ENCODE measurements at places on chromosomes 4 and X. TPM values are rescaled to one million over a fixed set of nuclear protein-coding genes. Genes with fewer than 3 reads are reported as not detected.

DNA sequence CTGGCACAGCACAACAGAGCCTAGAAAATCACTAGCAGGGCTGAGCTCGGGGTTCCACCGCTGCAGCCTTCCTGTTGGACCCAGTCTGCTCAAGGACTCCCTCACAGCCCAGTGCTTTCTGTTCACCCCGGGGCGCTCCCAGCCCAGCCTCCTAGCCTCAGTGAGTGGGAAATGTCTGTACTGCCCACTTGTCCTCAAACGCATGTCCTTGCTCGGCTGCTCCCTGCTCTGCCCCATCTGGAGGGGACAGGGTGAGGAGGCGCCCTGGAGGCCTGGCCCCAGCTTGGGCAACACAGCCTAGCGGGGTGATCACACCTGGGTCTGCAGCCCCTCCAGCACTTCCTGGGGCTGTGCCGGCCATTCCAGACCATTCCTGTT, 11.9 kb upstream of the CCNQ start:
- no peak overlapping the region for H3K4me3 ChIP-seq
- no peak for DNase-seq
- H3K36me3 ChIP-seq, result no peaks in the 10 kb centered on the region

GRCh38 chr4:81606801-81607501, 135.2 kb upstream of the RASGEF1B start:
- H3K27ac ChIP-seq, result no peak overlapping the region
- no peak for DNase-seq
- H3K27me3 ChIP-seq, result no peaks in the 10 kb centered on the region
- H3K36me3 ChIP-seq, result no peaks in the 10 kb centered on the region
- H3K4me3 ChIP-seq, result no peak overlapping the region

GRCh38 chrX:16333453-16333852, 166.2 kb downstream of the MAGEB17 start:
- H3K4me3 ChIP-seq, result no peak overlapping the region
- no peaks in the 10 kb centered on the region for H3K4me1 ChIP-seq
- no peak for DNase-seq
- no peaks in the 10 kb centered on the region for H3K27me3 ChIP-seq
- H3K36me3 ChIP-seq, result no peaks in the 10 kb centered on the region
- no peak overlapping the region for H3K27ac ChIP-seq

- no peaks in the 10 kb centered on the region for H3K27me3 ChIP-seq
- H3K27ac ChIP-seq, result no peak overlapping the region
- no peaks in the 10 kb centered on the region for H3K36me3 ChIP-seq
- no peaks in the 10 kb centered on the region for H3K4me1 ChIP-seq
- no peak overlapping the region for H3K4me3 ChIP-seq
Measured at GRCh38 chrX:21509912-21510311, 135.7 kb downstream of the CNKSR2 start.

- H3K27ac ChIP-seq, result no peak overlapping the region
- H3K4me3 ChIP-seq, result no peak overlapping the region
- H3K4me1 ChIP-seq, result peaks cover 3% of the 10 kb centered on the region
- peaks cover 17% of the 10 kb centered on the region for H3K36me3 ChIP-seq
- no peak for DNase-seq
Measured at GRCh38 chr4:139540161-139540560, 15.9 kb downstream of the SETD7 start.

GRCh38 chr4:23558101-23558500, 331.7 kb downstream of the PPARGC1A start:
- H3K4me1 ChIP-seq, result no peaks in the 10 kb centered on the region
- no peaks in the 10 kb centered on the region for H3K27me3 ChIP-seq
- H3K36me3 ChIP-seq, result no peaks in the 10 kb centered on the region
- no peak overlapping the region for H3K27ac ChIP-seq
- no peak overlapping the region for H3K4me3 ChIP-seq

- H3K27me3 ChIP-seq, result no peaks in the 10 kb centered on the region
- DNase-seq, result no peak
- no peaks in the 10 kb centered on the region for H3K36me3 ChIP-seq
- H3K27ac ChIP-seq, result no peak overlapping the region
- H3K4me3 ChIP-seq, result no peak overlapping the region
- H3K4me1 ChIP-seq, result no peaks in the 10 kb centered on the region
Measured at GRCh38 chr4:58477950-58478349, 1367.8 kb upstream of the IGFBP7 start.

GRCh38 chrX:57915680-57916079, 5.4 kb upstream of the ZXDA start:
- H3K4me3 ChIP-seq, result no peak overlapping the region
- peaks cover 3% of the 10 kb centered on the region for H3K27me3 ChIP-seq
- no peak for DNase-seq
- 0 out of 2 replicates have a peak, but pooled peaks cover 2% of the 10 kb centered on the region for H3K4me1 ChIP-seq

DNA sequence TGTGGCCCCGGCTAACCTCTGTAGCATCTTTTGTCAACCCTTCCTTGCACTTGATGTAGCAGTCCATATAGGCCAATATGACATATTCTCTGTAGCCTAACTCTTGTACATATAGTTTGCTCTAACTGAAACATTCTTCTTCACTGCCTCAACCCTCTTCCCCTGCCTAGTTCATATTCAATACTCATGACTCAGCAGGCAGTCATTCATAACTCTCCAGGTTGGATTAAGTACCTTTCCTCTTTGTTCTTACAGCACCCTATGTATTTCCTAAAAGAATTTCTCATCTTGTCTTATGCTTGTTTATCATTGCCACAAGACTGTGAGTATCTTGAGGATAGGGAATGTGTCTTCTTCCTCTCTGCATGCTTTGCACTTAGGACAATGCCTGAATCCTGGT, 76.9 kb downstream of the TMLHE start:
- H3K36me3 ChIP-seq, result no peaks in the 10 kb centered on the region
- no peaks in the 10 kb centered on the region for H3K4me1 ChIP-seq

DNA sequence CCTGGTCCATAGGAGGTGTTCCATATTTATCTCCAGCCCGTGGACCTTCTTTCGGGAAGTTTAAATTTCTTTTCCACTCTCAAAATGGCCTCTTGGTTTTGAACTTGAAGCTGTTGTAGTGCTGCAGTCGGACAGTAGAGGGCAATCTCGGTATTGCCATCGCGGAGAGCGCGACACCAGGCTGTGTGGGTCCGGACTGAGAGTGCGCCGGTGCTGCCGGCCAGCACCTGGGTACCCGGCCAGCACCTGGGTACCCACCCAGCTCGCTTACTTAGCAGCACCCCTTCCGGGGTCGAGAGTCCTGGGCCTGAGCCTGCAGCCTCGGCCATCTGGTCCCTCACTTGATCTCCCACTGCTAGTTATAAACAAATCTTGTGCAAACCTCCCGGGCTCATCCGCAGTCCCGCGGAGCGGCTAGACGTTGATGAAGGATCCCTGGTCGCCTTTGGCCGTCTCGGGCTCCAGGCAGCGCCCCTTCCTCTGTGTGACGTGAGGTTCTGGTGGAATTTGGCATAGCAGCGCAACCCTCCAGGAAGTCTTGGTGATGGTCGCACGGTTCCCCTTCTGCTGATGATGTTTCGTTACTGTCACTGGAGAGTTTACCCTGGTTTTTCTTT, 18.0 kb downstream of the FAM9A start:
- H3K4me3 ChIP-seq, result no peak overlapping the region
- H3K36me3 ChIP-seq, result no peaks in the 10 kb centered on the region
- H3K27ac ChIP-seq, result no peak overlapping the region
- H3K27me3 ChIP-seq, result no peaks in the 10 kb centered on the region
- H3K4me1 ChIP-seq, result no peaks in the 10 kb centered on the region

GRCh38 chr4:59223292-59223941, 1976.7 kb upstream of the ADGRL3 start:
- no peak for DNase-seq
- H3K4me1 ChIP-seq, result no peaks in the 10 kb centered on the region
- H3K27me3 ChIP-seq, result no peaks in the 10 kb centered on the region
- no peaks in the 10 kb centered on the region for H3K36me3 ChIP-seq
- H3K4me3 ChIP-seq, result no peak overlapping the region
- H3K27ac ChIP-seq, result no peak overlapping the region

- H3K27ac ChIP-seq, result no peak overlapping the region
- no peak overlapping the region for H3K4me3 ChIP-seq
- no peaks in the 10 kb centered on the region for H3K4me1 ChIP-seq
- no peaks in the 10 kb centered on the region for H3K36me3 ChIP-seq
Measured at GRCh38 chr4:114998316-114998715, 115.1 kb downstream of the NDST4 start.

GRCh38 chr4:27316176-27316575, 455.5 kb downstream of the STIM2 start:
- no peaks in the 10 kb centered on the region for H3K36me3 ChIP-seq
- DNase-seq, result no peak
- H3K4me1 ChIP-seq, result no peaks in the 10 kb centered on the region
- no peaks in the 10 kb centered on the region for H3K27me3 ChIP-seq

DNA sequence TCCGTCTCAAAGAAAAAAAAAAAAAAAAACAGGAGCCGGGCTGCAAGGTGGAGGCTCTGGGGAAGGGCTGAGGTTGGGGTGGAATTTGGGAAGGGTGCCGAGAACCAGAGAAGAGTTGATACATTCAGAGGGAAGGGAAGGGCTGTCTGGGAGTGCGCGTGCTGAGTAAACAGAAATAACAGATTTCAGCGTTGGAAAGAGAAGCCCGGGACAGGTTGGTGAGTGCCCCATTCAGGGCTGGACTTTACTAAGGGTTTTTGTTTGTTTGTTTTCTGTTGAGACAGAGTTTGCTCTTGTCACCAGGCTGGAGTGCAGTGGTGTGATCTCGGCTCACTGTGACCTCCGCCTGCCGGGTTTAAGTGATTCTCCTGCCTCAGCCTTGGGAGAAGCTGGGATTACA, 1.7 kb upstream of the IL3RA start:
- H3K27me3 ChIP-seq, result no peaks in the 10 kb centered on the region
- H3K4me1 ChIP-seq, result no peaks in the 10 kb centered on the region
- no peak for DNase-seq
- H3K36me3 ChIP-seq, result no peaks in the 10 kb centered on the region

DNA sequence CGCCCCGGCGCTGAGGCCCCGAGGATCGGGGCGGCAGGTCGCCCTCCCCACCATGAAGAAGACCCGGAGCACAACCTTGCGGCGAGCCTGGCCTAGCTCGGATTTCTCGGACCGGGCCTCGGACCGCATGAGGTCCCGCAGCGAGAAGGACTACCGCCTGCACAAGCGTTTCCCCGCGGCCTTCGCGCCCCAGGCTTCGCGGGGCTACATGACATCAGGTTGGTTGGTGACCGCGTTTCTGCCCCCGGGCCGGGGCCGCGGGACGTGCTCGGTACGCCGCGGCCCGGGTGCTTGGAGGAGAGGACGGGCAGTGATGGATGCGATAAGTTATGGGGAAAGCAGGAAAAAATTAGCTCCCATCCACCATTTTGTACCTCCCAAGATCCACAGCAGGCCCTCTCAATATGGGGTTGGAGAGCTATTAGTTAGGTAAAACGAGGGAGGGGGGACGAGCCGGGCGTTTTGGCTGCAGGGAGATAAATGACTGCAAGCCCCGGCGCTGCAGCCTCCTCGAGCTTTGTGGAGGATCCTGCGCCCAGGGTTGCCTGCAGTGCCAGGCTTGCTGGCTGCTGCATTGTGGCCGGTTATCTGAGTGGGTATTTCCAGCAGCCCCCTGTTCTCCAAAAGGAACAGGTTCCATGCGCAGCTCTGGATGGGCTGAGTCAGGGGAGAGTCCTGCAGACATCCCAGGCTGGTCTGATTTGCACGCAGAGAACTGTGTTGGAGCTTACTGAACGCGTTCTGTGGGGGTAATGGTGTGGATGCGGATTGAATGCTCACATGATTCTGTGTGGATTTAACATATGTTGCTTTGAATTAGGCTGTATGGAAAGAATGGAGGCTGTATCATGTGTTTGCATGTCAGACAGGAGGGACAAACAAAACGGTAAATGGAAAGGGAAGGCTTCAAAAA, 1.9 kb downstream of the STOX2 start:
- peaks cover 16% of the 10 kb centered on the region for H3K27me3 ChIP-seq
- H3K27ac ChIP-seq, result peak overlapping the region; percentile 19
- peak overlapping the region; percentile 60 for H3K4me3 ChIP-seq
- no peak for DNase-seq
- H3K36me3 ChIP-seq, result peaks cover 2% of the 10 kb centered on the region

- peaks cover 4% of the 10 kb centered on the region for H3K4me1 ChIP-seq
- peak overlapping the region; percentile 26 for H3K27ac ChIP-seq
- peak; percentile 85 for DNase-seq
- H3K27me3 ChIP-seq, result no peaks in the 10 kb centered on the region
Measured at GRCh38 chr4:83618431-83618830, 82.5 kb downstream of the GPAT3 start.

DNA sequence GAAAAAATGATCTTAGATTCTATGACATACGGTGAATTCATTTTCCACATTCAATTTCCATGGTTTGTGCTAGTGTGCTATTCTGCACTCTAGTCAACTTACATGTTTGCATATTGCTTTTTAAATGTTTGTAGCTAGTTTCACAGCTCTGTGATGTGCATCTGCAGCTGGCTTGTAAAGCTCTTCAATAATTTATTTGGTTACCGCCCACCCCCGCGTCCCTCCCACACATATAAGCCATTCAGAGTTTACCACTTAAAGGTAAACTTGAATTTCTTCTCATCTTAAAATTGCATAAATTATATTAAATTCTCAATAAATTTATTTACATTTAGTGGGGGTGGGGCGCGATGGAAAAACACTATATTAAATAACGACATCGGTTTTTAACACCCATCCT, 291 bp upstream of the NBDY start:
- no peak overlapping the region for H3K27ac ChIP-seq
- H3K36me3 ChIP-seq, result no peaks in the 10 kb centered on the region
- H3K27me3 ChIP-seq, result no peaks in the 10 kb centered on the region
- peak; percentile 5 for DNase-seq
- H3K4me3 ChIP-seq, result peak overlapping the region; percentile 99

DNA sequence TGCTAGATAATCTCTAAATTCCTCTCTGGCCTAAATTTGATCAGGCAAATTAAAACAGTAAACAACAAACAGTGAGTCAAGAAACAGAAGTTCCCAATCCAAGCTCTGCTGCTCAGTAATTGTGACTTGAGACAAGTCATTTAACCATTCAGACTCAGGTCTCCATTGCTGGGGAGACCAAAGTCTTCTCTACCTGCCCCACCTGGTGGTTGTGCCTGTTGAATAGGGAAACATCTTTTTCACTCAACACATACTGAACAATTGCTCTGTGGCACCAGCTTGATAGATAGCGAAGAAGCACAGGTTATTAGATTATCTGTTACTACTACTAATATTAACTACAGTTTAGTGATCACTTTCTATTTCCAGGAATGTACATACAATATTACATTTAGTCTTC, 112.1 kb upstream of the EOLA2 start:
- H3K4me3 ChIP-seq, result no peak overlapping the region
- H3K36me3 ChIP-seq, result no peaks in the 10 kb centered on the region
- DNase-seq, result no peak
- no peaks in the 10 kb centered on the region for H3K27me3 ChIP-seq
- peaks cover 6% of the 10 kb centered on the region for H3K4me1 ChIP-seq

DNA sequence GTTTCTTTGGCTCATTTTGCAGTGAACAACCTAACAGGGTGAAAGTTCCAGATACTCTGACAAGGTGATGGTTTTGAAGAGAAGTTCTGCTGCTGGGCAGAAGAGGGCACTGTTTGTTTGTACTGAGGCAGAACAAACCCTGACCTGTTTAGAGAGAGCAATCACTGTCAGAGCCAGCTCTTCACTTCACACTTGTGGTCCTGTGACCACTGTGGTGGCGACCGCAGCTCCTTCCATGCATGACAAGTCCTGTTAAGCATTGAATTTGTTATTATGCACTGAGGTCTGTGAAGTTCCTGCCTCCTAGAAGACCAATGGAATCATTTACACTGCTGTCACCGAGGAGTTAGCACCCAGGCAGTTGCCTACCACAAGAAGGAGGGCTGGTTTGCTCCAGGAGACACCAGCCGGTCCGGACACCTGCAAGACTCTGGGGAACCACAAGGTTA, 86.6 kb downstream of the ZNF330 start:
- H3K27ac ChIP-seq, result no peak overlapping the region
- H3K4me1 ChIP-seq, result peaks cover 2% of the 10 kb centered on the region

Gene TCEAL9
- 94.4 TPM for total RNA-seq

Gene RAB9A
- total RNA-seq, result 15.8 TPM

Gene ZFP42
- not detected for total RNA-seq

Gene ESX1
- not detected for total RNA-seq

Gene MMRN1
- total RNA-seq, result not detected

Gene SHROOM4
- 2.2 TPM for total RNA-seq

Gene OTC
- total RNA-seq, result not detected

Gene KIF4A
- 19.0 TPM for total RNA-seq

Measured in IMR-90 (cell line).